ENCODE measurements at places on chromosomes 13 and 19.

- DNase-seq: no peak
Observed at GRCh38 chr19:57075801-57076492, 43.8 kb upstream of the USP29 start.

- DNase-seq: no peak
Observed at GRCh38 chr19:50428772-50429463, 3.8 kb upstream of the MYBPC2 start.

DNA sequence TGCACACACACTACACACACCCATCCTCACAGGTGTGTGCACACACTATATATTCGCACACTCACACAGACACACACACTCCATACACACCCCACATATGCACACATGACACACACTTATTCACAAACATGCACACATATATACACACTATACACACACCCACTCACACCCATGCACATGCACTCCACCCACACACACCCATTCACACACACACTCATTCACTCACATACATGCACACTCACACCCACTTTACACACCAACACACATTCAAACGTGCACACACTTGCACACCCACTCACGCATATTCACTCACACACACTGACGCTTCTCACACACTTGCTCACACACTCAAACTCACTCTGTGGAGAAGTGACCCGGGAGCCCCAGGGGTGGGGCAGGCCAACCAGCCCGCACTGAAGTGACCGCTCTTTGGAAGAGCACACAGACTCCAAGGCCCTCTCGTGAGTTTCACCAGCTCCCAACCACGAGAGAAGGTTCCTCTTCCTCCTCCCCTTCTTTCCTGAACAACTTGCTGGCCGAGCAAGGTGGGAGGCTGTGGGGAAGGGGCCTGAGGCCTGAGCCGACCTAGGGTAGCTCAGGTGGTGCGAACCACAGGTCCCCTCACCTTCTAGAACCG lies 86.1 kb upstream of the TM9SF2 start:
- no peak for DNase-seq

- no peak for DNase-seq
Observed at GRCh38 chr13:47294691-47295090, 397.8 kb upstream of the HTR2A start.

DNA sequence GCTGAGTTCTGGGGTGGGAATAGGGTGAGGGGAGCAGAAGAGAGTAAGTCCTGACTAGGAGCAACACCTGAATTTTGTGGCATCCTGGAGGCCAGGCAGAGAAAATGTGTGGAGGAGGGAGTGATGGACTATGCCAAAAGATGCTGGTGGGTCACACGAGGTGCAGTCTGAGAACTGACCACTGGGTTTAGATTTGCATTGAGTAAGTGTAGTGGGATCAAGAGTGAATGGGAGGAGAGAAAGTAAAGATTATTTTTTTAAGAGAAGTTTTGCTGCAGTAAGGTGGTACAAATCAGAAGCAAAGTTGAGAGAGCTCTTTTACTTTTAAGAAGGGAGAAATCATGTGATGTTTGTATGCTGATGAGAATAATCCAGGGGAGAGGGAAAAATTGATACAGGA lies 405.1 kb downstream of the DLEU7 start:
- DNase-seq: no peak

GRCh38 chr13:99307247-99307646 lies at the start of gene GPR183:
Gene GPR183, minus strand, starts transcription at chr13:99307399. Its CDS starts 11,254 bp downstream, at chr13:99296145.
- DNase-seq: peak; percentile 61

DNA sequence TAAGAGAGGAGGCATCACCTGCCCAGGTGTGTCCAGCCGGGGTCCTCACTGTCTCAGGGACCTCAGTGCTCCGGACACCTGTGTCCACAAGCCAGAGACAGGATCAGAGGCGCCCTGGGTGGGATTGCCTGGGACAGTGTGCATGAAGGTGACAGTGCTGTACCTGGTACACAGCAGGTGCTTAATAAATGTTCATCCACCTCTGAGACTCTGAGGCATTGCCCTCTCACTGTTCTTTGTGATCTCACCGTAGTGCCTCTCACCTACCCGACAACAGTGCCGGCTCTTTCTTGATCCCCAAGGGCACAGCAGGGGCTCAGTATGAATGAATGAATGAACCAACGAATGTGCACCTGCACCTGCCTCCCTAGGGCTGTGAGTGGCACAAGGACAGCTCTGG lies 9.2 kb downstream of the RDH13 start:
- DNase-seq: no peak

GRCh38 chr19:535017-535835 lies 3.7 kb downstream of the CDC34 start:
- no peak for DNase-seq

DNA sequence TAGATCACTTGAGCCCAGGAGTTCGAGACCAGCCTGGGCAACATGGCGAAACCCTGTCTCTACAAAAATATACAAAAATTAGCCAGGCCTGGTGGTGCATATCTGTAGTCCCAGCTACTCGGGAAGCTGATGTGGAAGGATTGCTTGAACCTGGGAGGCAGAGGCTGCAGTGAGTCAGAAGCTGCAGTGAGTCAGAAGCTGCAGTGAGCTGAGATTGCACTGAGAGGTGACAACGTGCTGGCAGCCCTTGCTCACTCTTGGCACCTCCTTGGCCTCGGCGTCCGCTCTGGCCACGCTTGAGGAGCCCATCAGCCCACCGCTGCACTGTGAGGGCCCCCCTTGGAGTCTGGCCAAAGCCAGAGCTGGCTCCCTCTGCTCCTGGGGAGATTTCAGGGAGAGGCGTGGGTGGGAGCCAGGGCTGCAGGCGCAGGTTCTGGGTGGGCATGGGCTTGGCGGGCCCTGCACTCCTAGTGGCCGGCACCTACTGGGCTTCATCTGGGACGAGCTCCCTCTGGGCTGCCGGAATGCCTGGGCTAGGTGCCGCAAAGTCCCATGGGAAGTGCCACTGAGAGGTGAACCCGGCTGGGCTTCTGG lies 39.5 kb upstream of the RPL21 start:
- no peak for DNase-seq

- no peak for DNase-seq
Observed at GRCh38 chr13:22740264-22740663, 440.5 kb upstream of the SGCG start.

DNA sequence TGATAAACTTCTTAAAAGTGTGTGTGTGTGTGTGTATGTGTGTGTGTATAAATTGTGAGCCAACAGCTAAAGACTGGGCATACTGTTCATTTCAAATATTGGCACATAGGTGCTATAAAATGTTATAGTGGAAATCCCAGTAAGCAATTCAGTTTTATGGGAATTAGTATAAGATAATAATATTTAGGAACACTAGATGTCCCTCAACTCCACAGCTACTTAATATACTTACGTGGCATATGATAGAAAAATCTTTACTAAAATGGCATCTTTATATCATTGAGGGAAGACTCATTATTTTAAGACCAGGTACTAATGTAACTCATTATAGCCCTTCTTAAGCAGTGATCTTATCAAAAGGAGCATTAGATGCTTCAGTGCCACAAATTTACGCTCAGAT lies 266.2 kb downstream of the MAB21L1 start:
- DNase-seq: no peak
